ENCODE measurements at places on chromosomes 12 and 14.

DNA sequence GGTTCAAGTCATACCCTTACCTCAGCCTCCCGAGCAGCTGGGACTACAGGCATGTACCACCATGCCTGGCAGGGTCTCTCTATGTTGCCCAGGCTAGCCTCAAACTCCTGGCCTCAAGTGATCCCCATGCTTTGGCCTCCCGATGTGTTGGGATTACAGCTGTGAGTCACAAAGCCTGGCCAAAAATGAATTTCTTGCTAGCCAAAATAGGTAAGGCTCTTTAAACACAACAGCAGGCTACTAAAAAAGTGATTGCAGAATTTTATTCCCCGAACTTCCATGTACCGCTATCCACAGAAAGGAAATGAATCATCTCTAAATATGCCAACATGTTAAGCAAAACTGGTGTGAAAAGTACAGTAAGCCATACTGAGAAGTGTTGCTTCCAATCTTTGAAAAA is 50.6 kb downstream of the WDHD1 start:
- no peak for DNase-seq

DNA sequence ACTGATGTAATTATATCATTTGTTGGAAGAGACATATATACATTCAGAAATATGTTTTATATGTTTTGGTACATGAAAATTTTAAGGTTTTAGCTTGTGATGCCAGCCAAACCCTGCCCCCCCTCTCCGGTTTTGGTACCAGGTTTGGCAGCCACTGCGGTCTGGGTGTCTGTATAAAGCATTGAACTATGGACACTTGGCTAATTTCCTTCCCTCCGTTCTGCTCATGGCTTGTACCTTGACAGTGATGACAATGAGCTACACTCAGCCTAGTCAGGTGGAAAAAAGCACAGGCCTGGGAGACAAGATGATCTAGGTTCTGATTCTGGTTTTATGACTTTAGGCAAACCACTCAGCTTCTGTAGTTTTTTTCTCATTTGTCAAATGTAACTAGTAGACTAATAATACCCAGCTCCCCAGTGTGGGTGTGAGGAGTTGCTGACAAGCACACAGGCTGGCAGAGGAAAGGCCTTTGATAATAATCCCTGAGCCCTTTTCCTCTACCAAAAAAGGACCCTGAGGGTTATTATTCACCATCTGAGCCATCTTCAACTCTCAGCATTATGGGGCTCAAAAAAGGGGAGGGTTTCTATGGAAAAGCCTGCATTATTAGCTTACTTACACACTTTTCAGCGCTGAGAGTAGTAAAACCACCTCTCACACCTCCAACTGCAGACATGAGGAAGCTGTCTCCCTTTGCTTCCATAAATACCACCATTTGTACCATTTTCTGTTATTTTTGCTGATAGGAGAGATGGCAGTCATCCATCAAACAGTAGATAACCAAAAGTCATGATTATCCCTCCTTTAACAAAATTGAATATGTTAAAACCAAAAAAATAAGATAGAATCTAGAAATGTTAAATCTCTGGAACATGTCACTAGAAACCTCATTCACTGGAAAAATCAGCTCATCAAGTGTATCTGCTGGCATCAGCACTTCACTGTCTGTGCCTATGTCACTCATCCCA is 76.3 kb upstream of the PSMC1 start:
- DNase-seq, result no peak

DNA sequence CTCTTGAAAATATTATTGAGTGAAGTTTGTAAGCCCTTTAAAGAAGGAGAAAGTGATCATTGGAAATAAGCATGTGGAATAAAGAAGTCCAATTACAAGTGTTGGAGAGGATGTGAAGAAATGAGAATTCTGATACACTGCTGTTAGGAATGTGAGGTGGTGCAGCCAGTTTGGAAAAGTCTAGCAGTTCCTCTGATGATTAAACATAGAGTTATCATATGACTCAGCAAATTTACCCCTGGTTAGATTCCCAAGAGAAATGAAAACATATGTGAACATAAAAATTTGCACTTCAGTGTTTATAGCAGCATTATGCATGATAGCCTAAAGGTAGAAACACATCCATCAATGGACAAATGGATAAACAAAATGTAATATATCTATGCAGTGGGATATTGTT is 319.9 kb downstream of the AEBP2 start:
- no peak for DNase-seq

DNA sequence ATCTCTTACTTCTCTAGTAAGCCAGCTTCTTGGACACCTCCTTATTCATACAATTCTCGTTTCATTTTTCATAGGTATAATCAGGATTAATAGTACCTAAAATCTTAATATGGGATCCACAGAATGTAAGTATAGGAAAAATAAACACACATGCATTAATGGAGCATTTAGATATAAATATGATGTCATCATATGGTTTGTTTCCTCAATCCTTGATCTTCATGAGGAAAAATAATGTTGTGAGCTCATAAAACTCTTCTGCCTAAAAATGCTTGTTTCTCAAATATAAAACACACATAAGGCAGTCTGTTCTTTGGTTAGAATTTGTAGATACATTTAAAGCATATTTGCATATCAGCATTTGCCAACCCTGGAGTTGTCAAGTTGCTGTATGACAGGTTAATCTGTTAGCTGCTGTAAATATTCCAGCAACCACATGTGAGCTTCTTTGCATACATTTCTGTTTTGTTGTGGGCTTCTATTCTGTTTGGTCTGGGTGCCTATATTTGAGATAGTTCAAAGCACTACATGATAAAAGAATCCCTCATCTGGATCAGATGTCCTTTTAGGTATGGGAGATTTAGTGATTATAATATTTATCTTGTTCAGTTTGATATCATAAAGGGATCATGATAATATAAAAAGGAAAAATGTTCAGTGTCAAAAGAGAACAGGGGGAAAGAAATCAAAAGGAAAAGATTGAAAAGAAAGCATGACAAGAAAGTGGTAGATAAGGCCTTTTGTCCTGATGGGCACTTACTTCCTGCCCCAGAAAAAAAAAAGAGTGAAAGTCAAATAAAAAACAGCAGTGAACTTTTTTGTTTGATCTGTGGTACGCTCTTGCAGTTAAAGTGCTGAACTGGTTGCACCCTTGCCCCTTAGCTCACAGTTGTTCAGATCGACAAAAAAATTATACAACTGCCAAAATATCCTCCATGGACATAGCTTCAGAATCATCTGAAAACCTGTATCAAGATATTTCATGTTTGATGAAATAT is 68.6 kb downstream of the ACSS3 start:
- no peak for DNase-seq
